ENCODE measurements at places on chromosomes 1 and 21.

DNA sequence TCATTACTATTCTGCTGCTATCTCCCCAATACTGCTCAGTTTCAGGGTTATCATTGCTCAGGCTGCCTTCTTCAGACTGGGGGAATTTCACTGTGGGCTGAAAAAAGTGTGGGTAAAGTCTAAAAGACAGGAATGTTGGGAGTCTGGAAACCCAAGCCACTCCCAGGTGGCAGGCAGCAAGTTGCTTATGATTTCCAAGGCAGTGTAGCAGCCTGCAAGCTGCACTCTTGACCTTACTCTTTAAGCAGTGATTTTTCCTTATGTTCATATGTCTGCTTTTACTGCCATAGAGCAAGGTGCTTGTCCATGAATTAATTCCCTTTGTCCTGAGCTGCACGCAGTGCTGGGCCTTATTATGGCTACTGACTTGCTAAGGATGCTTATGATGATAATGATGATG lies 53.1 kb downstream of the PHC2 start:
- DNase-seq: no peak

- no peak for DNase-seq
Observed at GRCh38 chr1:57294177-57294576, 129.7 kb downstream of the DAB1 start.

DNA sequence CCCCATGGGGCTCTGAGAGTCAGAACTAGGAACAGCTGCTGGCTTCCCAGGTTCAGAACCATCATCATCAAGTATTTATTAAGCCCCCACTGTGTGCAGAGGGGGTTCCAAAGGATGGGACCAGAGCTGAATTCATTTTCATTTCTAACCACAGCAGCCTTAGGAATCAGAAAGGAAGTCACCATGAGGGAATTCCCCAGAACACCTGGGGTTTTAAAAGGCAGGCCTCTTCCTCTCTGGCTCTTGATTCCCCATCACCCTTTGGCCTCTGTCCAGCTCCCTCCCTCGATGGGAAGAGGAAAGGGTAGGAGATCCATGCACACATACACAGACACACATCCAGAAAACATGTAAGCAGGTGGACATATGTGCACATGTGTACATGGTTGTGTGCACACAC lies 1.3 kb upstream of the KCNN3 start:
- no peak for DNase-seq

DNA sequence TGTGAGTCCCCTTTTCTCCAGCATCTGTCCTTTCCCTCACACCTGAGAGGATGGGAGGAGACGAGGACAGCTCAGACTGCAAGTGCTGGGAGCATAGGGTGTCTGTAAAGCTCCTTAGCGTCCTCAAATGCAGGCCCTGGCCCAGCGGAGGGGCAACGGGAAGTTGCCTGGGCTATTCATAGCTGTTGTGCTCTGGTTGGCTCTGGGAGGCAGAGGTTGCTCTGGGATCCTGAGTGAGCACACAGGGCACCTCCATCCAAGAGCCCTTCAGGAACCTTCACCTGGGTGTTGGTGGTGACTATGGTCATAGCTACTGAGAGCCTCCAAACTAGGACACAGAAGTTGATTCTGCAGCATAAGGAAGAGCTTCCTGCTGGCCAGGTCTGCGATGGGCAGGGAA lies 2.6 kb downstream of the PADI1 start:
- DNase-seq: no peak

- no peak for DNase-seq
Observed at GRCh38 chr1:227939791-227940771, 7.7 kb downstream of the WNT9A start.

GRCh38 chr1:201673093-201673492 lies 134.2 kb downstream of the NAV1 start:
- no peak for DNase-seq

- no peak for DNase-seq
Observed at GRCh38 chr1:73160759-73161158, 878.4 kb upstream of the NEGR1 start.

DNA sequence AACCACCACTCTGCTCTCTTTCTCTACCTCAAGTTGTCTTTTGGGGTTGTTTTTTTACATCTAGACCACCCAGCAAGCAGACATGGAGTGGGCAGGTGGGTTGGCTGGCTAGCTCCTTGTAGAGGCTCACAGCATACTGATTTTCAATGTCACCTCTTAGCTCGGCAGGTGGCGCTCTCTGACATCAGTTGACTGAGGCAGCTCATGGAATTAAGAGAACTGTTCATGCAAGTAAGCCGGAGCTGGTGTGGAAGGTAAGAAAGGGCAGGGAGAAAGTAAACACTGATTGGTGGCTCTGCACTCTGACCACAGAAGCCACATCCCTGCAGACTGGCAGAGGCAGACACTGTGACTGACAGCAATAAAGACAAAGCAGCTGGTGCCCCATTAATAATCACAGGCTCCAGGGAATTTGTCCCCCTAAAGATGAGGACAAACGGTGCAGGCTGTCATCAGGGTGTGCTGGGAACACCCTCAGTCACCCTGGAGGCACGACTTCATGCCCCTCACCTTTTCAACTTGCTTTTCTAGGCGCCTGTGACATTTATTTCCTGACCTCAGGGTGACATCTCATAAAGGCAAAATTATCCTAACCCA lies 226.8 kb downstream of the LMX1A start:
- DNase-seq: no peak

GRCh38 chr21:40270047-40270446 lies 402.8 kb downstream of the PCP4 start:
- DNase-seq: no peak

DNA sequence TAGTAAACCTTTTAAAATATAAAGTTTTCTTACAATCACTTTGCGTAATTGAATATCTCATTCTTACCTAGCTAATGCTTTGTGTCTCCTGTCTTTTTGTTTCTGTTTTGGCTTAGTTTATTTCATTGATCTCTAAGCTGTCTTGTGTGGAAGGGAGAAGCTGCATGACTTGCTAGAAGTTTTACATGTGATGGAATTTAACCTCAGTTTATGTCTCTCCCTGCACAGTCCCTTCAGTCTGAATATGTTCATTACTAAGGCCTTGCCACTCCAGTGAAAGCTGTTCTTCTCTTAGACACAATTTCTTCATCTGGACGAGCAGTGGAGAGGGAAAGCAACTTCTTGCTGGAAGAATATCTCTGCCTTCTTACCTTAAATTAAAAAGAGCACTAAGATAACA lies 19.9 kb upstream of the GPR88 start:
- DNase-seq: no peak

DNA sequence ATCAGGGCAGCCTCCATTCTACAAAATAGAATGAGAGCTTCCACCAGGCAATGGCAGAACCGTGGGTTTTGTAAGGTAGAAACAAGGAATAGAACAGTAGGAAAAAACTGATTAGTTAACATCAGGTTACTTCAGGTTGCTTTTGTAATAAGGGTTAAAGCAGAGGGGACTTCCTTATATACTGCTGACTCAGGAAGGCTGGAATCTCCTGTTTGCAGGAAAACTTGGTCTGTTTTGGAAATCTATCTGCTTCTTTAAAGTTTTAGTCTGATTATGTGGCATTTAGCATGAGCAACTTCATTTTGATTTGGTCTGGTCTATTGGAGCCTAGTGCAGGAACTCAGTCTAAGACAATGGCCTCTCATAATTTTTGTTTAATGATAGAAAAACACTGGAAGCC lies 32.7 kb upstream of the RAB4A start:
- DNase-seq: no peak

GRCh38 chr1:99590578-99591209 lies 55.2 kb upstream of the PALMD start:
- no peak for DNase-seq

DNA sequence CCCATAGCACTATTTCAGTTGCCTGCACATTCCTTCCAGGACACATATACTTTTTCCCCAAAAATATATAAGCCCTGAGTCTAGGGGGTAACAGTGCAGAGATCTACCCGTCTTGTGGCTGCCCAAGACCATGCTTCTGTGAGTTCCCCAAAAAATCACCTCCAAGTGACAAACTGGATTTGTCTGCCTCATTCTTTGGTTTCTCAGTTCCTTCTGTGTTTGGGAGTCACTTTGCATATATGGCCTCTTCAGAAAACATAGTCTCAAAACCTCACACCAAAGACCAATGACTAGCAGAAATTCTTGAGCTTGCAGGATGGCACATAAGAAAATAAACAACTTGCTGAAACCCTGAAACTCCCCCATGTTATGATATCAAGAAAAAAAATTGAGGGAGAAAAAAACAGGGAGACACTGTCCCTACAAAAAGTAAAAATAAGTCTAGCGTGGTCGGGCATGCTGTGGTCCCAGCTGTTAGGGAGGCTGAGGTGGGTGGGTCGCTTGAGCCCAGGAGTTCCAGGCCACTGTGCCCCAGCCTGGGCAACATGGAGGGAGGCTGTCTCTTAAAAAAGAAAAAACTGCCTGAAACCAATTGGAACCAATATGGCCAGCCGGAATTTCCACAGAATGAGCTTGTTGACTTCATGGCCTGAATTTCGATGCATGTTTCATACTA lies 8.0 kb downstream of the JMJD4 start:
- no peak for DNase-seq

GRCh38 chr1:190897233-190897632 lies 419.6 kb upstream of the BRINP3 start:
- DNase-seq: no peak

DNA sequence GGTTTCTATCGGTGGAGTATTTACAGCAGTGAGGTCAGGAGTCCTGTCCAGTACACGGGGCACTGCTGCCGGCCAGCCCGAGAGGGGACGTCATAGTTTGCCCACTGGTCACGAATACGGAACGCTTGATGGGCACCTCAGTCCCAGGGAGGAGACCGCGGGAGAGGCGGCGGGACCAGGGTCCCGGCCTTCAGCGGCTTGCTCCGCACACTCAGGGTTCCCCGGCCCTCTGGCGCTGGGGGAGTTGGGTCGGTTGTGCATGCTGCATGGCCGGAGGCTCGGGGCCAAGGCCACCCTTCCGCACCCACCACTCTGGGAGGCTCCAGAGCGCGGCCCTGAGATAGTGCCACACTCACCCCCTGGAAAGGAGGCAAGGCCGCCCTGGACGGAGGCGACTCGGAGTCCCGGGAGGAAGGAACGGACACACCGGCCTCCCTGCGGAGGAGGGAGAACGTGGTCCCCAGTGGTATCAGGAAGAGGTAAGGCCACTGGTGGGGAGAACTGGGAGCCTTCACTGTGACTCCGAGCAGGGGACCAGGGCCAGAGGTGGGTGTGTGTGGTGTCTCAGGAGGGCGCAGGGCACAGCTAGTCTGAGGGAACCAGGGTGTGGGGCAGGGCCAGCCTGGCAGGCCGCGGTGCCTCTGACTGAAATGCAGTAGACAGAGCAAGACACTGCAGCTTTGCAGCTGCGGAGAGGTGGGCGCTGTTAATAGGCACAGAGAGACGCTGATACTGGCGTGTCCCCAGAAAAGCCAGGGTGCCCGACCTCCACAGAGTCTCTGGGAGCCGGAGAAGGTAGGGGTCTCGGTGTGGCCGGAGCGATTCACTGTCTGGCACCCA lies 28.6 kb upstream of the PRSS38 start:
- DNase-seq: no peak

GRCh38 chr1:161265305-161265704 lies 6.8 kb downstream of the PCP4L1 start:
- DNase-seq: no peak

DNA sequence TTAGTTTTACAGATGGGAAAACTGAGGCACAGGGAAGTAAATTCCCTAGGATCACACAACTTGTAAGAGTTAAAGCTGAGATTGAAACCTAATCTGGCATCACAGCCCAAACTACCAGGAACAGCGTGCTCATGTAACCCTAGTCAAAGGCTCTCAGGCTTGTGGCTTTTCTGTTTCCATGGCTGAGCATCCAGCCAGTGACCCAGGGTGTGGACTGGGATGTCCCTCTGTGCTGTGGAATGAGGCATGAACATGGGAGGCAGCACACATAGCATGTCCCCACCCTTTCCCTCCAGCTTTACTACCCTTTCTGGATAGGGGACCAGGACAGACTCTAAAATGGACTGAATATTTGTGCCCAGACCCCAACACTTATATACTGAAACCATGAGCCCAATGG lies 35.1 kb upstream of the RGS16 start:
- no peak for DNase-seq

DNA sequence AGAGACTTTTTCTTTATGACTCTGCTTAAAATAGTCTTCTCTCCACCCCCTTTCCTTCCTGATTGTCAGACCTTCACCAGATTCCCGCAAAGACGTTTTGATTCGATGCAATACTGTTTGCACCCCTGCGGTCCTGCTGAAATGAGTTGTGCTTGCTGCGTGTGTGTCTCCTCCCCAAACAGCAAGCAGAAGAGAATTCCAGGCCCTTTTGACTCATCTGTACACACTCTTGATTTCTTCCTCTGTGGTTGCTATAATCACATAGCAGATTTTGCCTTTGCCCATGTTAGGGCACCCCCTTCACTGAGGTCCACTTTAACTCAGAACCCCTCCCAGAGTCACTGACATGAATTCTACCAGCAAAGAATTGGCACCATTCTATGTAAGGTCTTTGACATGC lies 136.5 kb downstream of the ZZZ3 start:
- DNase-seq: no peak

DNA sequence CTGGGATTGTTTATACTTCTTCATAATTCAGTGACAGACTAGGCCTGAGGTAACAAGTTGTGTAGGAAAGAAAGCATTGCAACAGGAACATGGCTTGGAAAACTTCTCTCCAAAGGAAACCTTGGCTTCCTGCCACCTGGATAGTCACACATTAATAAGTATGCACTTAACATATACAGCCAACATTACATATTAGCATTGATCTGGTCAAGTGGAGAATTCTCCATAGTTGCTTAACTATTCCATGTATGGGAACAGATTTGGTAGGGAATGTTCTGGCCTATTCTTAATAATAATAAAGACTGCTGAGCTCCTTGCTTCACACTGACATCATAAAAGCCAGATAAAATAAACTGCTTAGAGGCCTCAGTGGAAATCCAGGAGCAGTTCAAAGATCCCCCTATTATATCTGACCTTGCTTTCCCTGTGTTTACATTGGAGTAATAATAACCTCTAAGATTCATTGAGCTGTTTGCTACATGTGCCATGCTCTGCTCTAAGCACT lies 27.2 kb upstream of the NFIA start:
- DNase-seq: no peak

DNA sequence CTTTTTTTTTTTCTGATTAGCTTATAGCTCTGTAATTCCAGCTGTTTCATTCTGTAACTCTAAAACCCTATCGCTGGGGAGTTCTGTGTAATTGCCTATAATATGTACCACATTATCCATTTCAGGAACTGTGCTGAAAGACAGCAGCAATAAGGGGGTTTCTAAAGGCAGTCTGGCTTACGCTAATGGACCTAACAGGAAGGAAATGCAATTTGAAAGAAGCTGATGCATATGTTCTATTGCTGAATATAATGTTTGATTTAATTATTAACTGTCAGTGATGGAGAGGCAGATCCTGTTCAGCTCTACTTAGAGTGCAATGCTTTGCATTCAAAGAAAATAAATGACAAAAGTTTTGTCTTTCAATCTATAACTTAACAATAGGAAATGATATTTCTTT lies 209.4 kb upstream of the SNX7 start:
- peak; percentile 84 for DNase-seq

- DNase-seq: no peak
Observed at GRCh38 chr1:206882555-206882954, 14.7 kb upstream of the IL24 start.

GRCh38 chr1:80218112-80218511 lies 1211.6 kb upstream of the ADGRL4 start:
- DNase-seq: no peak

- no peak for DNase-seq
Observed at GRCh38 chr1:168700575-168701268, 28.3 kb downstream of the DPT start.

All from NCI-H1436 treated with DMSO at 0.1 percent for 48 hours (cell line).